ENCODE measurements at places on chromosomes 6 and 20.

DNA sequence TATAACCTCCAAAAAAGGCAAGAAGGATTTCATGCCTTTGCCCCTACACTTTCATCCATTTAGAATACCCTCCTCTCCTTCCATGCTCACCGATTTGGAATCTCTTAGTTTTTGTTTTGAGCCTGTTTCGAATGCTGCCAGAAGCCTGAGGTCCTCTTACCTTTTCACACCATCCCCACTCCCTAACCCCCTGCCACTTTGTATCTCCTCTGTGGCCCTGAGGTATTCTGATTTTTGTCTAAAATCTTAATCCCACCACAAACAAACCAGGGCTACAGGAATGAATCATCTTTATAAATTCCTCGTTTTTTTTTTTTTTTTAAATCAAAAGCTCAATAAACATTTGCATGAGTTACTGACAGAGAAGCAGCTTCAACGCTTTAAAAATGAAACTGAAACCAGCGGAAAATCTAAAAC, 1.6 kb upstream of the RPS12 start:
- DNase-seq = no peak

- peak; percentile 38 for DNase-seq
These were observed 6.9 kb upstream of the MANBAL start for GRCh38 chr20:37282556-37282955.

DNA sequence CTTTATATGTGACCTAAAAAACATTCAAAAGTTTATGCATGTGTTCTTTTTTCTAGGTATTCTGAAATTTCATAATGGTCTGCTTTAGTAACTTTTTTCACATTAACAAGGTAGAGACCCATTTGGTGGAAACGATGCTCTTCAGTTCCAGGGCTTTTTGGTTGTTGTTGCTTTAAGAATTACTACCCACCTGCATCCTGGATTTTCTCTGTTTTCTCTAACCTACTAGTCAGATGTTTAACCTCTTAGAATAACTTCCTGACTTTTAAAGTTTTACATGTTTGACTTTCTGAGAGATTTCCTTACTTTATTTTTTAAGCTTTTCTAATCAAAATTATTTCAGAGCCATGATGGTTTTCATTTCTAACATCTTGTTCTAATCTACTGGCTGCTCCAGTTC, 14.9 kb downstream of the TULP4 start:
- no peak for DNase-seq

GRCh38 chr20:34110025-34110744, 1.9 kb downstream of the EIF2S2 start:
- no peak for DNase-seq

- DNase-seq = no peak
These were observed 448 bp upstream of the RIN2 start for GRCh38 chr20:19757487-19758132.

DNA sequence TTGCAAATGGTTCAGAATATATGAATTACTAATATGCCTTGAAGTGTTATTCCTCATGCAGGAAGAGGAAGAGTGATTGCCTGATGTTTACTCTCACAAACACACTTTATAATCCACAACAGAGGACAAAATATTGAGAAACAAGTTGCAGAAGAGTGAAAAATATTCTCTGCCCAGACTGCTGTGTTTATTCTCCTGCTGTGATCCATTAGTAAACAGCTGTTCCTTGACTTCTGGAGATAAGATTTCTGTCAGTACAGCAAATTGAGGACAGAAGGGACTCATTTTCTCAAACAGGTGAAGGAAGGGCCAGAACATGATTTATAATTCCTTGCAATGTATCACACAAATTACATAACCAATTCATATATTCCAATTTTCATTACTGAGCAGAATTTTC, 148.0 kb downstream of the EPM2A start:
- DNase-seq = no peak

DNA sequence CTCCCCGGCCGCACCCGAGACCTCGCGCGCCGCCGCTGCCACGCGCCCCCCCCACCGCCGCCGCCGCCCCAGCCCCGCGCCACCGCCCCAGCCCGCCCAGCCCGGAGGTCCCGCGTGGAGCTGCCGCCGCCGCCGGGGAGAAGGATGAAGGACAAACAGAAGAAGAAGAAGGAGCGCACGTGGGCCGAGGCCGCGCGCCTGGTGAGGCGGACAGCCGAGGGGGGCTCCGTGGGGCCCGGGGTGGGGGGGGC, 426 bp downstream of the ASXL1 start:
- no peak for DNase-seq

DNA sequence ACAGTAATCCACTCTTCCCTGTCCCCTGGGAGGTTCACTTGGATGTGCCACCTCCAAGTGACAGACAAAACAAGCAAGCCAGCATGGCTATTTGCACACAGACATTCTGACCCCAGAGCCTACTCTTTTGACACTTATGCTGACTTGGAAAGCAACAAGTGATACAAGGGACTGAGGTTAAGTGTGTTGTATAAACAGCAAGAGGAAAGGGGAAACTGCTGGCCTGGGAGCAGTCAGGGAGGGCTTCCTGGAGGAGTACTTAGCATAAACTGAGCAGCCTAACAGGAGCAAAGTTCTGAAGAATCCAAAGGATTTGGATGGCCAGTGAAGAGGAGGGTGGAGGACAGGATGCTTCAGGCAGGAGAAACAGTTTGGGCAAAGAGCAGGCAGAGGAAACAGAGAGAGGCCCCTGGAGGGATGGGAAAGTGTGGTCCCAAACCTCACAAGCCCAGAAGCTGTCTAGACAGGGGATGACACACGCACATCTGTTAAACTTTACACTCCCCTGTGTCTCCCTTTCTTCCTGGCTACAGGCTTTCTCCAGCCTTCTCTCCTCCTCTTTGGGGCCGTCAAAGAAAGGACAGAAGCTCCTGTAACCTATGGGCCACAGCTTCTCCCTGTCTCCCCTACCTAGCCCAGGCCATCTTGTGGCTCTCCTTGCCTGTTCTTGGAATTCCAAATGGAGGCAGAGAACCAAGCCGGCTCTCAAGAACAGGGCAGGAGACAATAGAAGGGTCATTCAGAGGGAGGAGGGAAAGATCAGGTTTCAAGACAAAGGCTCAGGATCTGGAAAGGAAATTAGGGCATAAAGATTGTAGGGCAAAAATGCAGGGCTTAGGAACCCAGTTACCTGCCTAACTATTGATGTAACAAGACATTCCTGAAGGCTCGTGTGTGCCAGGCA, 19.3 kb downstream of the SULF2 start:
- DNase-seq = no peak

- no peak for DNase-seq
These were observed 41.1 kb downstream of the PTPN1 start for GRCh38 chr20:50551288-50551687.

GRCh38 chr6:150490586-150490985, 109.1 kb upstream of the PLEKHG1 start:
- DNase-seq = no peak

All from GM04503 (cell line).